Activated CD4-positive, alpha-beta T cell treated with anti-CD3 and anti-CD28 coated beads for 24 hours (primary cell): ENCODE measurements at places on chromosomes 13 and 19.
A peak's percentile ranks its signal among the peaks of the same experiment; 100 is the strongest.

DNA sequence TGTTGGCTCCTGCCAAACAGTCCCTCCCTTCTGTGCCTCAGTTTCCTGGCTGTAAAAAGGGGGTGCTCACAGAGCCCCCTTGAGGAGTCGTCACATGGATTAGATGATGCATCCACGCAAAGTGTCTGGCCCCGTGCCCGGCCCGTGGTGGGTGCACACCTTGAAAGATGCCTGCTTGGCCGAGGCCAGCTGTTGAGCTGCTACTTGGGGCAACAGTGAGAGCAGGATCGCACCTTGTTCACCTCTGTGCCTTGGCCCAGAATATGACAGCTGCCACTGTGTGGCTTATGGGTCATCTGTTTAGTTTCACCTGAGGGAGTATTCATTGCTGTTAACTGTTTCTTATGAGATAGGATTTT is 17.7 kb downstream of the CRTC1 start:
- DNase-seq = no peak

GRCh38 chr19:10230861-10231611 is at the start of gene S1PR2:
Gene S1PR2 (minus strand): TSS chr19:10231331. CDS start chr19:10224905, 6,426 bp downstream.
- DNase-seq = peak; percentile 52

DNA sequence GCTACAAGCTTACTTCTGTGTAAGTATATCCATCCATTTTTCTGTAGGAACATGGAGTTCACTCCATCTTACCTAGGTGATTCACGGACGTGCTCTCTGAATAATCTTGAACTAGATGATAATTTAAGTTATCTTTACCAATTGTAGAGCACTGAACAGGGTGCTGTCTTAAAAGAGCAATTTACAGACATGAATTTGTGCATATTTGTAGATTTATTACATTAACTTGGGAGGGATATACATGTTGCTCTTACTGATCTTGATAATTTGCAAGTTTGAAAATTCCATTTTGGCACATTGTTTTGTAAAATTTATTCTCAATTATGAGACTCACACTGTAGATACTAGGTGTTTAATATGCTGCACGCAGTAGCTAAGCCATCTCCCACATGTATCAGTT is 9.3 kb downstream of the CDC16 start:
- no peak for DNase-seq

DNA sequence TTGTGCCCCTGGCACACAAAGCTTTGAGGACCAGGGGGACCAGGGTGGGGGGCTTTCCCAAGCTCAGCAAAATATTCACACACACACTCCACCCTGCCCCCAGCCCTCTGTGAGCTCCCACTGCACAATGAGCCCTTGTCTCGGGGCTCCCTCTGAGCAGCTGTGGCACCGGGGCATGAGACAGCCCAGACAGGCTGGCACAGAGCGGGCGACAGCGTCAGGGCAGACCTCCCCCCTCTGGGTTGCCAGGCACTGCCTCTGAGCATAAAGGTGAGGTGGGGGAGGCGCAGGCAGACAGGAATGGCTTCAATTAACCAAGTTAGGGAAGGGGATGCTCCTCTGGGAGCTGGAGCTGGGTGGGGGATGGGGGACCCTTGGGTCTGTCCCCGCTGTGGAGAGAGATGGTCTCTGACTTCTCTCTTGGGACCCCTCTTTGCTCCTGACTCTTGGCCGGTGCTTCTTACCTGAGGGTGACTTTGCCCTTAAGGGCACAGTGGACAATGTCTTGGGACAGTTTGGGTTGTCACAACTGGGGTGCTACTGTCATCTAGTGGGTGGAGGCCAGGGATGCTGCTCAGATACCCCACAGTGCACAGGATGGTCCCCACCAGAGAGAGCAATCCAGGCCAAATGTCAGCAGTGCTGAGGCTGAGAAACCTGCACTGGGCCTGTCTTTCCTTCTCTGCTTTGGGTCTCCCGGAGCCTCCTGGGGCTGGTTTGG is 30.3 kb downstream of the LYL1 start:
- DNase-seq = no peak

- DNase-seq = no peak
Observed at GRCh38 chr13:39682788-39683187, 27.3 kb downstream of the COG6 start.

DNA sequence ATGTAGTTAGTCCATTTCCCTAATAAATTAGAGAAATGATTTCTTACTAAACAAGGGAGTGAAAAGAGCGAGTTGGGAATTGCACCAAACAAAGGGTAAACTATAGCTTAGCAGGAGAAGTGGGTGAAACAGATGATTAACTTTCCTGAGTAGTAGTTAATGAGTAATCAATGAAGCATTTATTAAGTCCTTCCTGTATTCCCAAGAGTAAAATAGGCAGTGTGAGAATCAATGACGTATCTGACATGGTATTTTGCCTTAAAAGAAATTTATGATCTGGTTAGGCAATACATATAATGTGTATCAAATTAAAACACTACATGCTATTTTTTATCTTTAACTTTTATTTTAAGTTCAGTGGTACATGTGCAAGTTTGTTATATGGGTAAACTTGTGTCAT is 142.8 kb downstream of the KLF5 start:
- no peak for DNase-seq

GRCh38 chr19:2207991-2208860 is 27.9 kb downstream of the PLEKHJ1 start:
- no peak for DNase-seq

DNA sequence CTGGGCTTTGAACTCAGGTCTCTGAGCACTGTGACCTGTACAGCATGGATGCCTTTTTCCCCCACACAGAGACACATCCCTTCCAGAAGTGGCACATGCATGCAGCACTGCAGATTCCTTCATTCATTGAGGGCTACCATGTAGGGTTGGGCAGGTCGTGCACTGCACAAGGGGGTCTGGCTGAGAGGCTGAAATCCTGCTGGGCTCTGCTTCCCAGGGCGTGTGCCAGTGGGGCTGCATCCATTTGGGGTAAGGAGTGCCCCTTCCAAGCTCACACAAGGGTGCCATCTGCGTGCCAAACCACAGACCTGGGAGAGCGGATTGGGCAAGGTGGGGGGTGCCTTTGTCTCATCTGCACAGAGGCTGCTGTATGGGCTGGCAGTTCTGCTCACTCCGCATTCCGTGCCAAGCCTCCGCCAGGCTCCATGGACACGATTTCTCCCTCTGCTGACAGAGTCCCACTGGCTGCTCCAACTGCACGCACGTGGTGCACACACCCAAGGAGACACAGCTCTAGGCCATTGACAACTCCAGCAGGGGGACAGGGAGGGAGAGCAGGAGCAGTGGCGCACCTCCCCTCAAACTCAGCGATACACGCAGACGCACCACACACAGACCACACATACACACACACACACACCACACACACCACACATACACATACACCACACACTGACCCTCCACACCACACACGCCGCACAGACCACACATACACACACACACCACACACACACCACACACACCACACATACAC is 4.5 kb upstream of the SHISA7 start:
- no peak for DNase-seq

DNA sequence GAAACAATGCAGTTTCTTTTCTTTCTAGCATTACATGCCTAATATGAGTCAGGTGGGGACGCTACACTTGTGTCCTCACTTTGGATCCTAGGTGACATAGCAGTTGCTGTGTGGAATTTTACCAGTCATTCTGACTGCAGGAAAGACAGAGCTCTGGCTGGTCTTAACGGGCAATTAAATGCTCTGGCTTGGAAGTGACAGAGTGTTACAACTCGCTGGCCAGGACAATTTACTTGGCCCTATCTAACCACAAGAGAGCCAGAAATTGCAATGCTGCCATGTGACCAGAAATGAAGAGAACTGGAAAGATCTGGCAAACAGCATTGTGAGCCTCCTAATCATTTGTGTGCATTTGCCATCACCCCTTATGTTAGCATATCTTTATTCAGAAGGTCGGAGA is 351.1 kb downstream of the DCT start:
- DNase-seq = no peak

GRCh38 chr19:37855098-37855497 is 51.3 kb downstream of the WDR87 start:
- DNase-seq = no peak

- no peak for DNase-seq
Observed at GRCh38 chr19:3612901-3613741, 6.4 kb upstream of the TBXA2R start.

GRCh38 chr13:94479616-94480015 is at the start of gene DCT:
Gene DCT (minus strand): TSS chr13:94479682. CDS start chr13:94479255, 427 bp downstream.
- no peak for DNase-seq

DNA sequence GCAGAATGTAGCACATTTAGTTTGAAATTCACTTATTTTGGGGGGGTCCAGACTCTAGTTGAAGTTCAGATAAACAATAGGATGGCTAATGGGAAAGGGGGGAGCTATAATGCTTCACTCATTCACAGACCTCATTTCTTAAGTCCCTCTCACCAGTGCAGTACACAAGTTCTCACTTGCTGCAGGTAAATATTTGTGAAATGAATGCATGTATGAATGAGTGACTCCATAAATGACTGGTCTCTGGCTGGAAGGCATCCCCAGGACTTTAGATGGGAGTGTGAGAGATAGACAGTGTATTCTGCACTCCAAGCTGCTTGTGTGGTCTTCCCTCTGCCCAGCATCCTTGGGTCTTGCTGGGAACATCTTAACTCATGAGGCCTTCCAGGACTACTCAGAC is 169.2 kb downstream of the ZIC5 start:
- DNase-seq = no peak

GRCh38 chr19:41720103-41720502 is 11.7 kb downstream of the CEACAM5 start:
- DNase-seq = no peak

- no peak for DNase-seq
Observed at GRCh38 chr19:4955274-4955673, 13.6 kb upstream of the KDM4B start.

DNA sequence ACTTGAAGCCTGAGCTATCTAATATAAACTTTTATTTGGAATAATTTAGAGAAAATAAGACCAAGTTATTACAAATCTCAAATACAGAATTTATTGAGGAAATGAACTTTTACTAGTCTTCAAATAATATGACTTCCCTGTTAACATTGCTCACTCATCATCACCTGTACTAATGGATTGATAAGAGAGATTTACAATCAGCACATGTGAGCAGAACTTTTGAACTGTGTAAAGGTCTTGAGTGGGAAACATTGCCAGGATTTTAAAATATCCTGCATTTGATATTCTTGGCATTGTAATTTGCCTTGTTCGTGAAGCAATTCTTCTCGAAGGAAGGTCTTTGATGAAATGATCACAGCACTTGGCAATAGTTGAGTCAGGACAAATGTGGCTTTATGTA is 111.9 kb downstream of the FGF9 start:
- DNase-seq = no peak

- DNase-seq = no peak
Observed at GRCh38 chr13:32068255-32068654, 36.7 kb downstream of the FRY start.

- no peak for DNase-seq
Observed at GRCh38 chr19:18931316-18932162, 9.5 kb downstream of the HOMER3 start.

DNA sequence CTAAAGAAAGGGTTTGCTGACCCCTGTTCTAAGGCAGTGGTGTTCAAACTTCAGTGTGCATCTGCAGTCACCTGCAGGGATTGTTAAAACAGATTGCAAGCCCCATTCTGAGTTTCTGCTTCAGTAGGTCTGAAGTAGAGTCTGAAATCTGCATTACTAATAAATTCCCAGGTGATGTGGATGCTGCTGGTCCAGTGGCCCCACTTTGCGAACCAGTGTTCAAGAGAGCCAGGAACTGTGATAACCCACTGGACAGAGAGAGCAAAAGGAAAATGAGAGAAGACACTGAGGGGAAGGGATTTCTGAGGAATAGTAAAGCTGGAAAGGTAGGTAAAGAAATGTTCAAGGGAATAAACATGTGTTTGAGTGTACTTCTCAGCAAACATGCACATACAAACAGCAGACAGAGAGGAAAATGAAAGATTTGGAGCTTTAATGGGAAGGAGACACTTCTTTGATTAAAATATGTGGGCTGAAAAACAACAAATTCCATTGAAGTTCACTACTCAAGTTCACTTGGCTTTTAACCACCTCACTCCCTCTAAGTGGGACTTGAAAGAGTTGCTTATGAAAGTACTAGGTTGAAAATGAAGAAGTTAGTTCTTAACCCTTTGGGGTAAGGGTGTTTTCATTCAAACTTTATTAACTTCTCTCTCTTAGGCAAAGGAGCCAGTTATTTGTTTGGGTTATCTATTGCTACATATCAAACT is 26.4 kb upstream of the FAM216B start:
- DNase-seq = no peak

GRCh38 chr13:45896285-45896684 is 44.7 kb upstream of the SIAH3 start:
- DNase-seq = no peak

DNA sequence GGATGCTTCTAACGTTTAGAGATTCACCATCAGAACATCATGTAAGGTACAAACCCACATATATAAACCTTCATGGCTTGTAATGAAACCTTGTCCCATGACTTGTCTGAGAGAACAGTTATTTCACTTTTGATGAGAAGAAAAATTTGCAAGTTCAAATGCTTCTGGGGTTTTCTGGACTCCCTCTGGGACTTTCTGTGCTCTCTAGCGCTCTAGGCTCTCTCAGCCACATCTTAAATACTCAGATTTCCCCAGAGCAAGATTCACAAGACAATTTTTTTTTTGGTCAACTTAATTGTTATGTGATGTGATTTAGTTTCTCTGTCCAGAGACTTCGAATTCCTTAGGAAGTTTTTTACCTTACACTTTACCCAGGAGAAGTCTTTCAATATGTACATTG is 282.8 kb upstream of the EDNRB start:
- DNase-seq = no peak

DNA sequence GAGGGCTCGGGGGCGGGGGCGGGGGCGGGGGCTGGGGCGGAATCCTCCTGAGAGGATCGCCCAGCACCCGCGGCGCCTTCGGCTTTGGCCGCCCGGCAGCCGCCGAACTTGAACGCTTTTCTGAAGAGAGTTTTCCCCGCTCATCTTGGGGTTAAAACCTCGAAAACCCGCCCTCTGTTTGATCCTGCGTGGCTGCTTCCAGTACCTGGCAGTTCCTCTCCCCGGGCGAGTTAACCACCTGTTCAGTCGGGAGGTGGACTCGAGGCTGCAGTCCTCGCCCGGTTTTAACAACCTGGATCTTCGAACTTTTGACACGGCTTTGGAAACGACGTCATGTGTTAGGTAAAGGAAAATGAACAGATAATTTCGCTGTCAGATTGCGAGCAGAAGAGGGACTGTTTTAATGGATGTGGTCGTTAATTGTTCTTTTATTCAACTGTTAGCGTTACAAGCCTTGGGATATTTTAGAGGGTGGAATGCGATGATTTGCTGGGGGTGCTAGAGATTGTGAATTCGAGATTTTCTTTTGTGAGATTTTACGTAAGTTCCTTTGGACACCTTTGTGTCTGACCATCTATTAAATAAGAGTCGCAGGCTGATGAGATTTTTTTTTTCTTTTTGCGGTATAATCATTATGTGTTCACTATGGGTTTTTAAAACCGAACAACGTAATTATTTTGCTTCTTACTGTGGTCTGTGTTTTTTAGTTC is 1.0 kb downstream of the FNDC3A start:
- no peak for DNase-seq
